Fibroblast of the aortic adventitia (primary cell): ENCODE measurements at places on chromosomes 3 and 15. TPM values are rescaled to one million over a fixed set of nuclear protein-coding genes. Genes with fewer than 3 reads are reported as not detected.

The COLQ gene
- 1.2 and 1.8 TPM in 2 replicates for total RNA-seq

The CCDC51 gene
- total RNA-seq, result 19.3 and 38.0 TPM in 2 replicates

The HIGD2B gene
- total RNA-seq, result not detected in 2 replicates

The CSTA gene
- total RNA-seq, result 2.5 and 15.2 TPM in 2 replicates

The CPLX3 gene
- not detected in 2 replicates for total RNA-seq
